Breast epithelium (tissue), 4 donors: ENCODE measurements at places on chromosomes 2 and 18. TPM values are rescaled to one million over a fixed set of nuclear protein-coding genes. Genes with fewer than 3 reads are reported as not detected.
A peak's percentile ranks its signal among the peaks of the same experiment; 100 is the strongest.

UPP2 gene
- not detected for total RNA-seq

- no peak for DNase-seq
Measured at GRCh38 chr2:144596073-144596871, 76.4 kb upstream of the ZEB2 start.

DNA sequence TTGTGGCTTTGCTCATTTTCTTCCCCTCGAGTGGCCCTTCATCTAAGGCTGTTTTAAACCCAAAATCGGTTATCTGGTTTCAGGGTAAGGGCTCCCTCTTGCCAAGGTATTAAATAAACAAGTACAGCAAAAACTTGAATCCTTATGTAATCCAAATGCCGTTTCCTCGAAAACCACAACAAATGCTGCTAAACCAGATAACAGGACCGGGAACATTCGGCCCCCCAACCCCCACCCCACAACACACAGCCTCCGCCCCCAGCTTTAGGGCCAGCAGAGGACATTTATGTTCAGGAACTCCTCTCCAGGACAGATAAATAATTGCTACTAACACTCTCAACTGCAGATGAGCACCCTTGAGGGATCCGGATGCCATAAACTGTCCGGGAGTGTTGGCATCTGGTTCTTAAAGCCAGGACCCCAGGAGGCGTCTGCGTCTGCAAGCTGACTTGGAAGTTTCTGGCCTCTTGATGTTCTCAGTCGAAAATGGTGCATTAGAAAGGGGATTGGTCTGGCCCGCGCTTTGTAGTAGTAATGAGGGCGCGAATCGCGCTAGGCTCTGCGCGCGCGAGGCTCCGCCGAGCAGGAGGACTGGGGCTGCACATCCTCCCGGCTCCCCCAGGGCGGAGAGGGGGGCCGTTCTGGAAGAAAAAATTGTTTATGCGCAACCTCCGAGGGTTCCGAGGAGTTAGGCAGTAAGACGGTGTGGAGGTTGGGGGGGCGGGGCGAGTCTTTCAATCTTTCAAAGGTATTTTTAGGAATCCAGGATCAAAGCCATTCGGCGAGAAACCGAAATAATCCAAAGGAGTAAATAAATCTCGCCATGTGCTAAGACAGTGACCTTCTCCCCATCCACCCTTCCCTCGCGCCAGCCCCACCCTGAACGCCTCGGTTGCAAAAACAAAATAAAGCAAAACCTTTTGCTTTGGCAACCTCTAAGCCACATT is 3.9 kb upstream of the ID2 start:
- peak; percentile 51 for DNase-seq

GALNT14 gene
- total RNA-seq: 4.1 TPM

DNA sequence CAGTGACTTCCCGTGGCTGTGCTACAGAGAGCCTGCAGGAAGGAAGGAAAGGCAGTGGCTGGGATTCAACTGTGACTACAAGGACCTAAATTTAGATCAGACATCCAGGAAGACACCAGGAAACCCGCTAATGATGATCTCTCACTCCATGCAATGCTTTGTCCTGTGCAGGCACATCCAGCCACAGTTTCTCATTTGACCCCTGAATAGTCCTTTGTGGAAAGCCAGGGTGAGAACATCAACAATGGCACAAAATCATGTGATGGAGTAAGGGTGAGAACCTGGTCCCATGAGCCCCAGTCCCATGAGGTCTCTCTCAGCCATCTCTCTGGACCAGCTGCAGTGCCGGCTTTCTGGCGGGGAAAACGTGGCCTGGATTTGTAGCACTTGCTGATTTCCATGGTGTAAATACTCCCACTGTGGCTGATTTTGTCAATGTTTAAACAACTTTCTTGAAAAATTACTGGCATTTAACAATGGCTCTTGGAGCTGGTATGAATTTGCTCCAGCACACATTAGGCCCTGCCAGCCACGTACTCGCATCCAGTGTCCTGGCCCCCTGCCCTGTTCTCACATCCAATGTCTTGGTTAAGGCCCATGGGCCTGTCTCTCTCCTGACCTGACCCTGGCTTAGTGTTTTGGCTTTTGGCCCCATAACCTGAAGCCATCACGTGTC is 159.0 kb upstream of the HAAO start:
- no peak for DNase-seq

TBR1 gene
- total RNA-seq: not detected

CRYGD gene
- total RNA-seq: not detected

- DNase-seq: no peak
Measured at GRCh38 chr18:62324181-62324828, 805 bp upstream of the TNFRSF11A start.

DNA sequence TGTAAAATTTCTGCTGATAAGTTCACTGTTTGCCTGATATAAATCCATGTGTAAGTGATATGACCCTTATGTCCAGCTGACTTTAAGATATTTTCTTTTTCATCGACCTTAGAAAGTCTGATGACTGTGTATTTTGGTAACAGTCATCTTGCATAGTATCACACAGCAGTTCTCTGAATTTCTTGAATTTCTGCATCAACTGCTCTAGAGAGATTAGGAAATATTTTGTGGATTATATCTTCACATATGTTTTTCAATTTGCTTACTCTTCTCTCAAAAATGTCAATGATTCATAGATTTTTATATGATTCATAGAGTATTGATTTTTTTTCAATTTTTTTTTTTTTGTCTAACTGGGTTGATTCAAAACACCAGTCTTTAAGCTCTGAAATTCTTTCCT is 945.3 kb downstream of the TRIB2 start:
- DNase-seq: no peak

- no peak for DNase-seq
Measured at GRCh38 chr2:44954447-44954888, 13.0 kb downstream of the SIX3 start.

GRCh38 chr18:13394801-13395200 is 176.2 kb downstream of the LDLRAD4 start:
- no peak for DNase-seq

GRCh38 chr2:70009762-70010575 is 48.5 kb upstream of the ASPRV1 start:
- no peak for DNase-seq

FRZB gene
- total RNA-seq: 12.0 TPM

GRCh38 chr18:44996261-44996660 is 315.6 kb downstream of the SETBP1 start:
- no peak for DNase-seq

GRCh38 chr2:10370895-10371294 is 68.2 kb downstream of the HPCAL1 start:
- DNase-seq: no peak

DNA sequence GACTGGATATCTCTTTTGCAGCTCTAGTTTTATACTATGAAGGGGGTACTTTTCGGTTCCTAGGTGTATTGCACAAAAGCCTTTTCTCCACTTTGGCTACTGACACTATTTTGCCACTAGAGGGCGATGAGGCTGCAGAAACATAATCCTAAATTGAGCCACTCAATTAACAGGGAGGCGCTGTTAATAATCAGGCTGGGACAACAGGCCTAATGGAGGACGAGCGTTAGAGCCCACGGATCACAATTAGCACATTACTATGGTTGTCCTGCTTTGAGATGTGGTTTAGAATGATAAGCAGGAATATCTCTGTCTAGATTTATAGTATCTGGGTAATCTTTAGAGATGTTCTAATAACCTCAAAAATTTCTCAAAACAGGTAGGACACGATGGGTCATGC is 62.2 kb upstream of the PMAIP1 start:
- no peak for DNase-seq

RETREG2 gene
- total RNA-seq: 66.3 TPM

C2orf72 gene
- 7.2 TPM for total RNA-seq

DNA sequence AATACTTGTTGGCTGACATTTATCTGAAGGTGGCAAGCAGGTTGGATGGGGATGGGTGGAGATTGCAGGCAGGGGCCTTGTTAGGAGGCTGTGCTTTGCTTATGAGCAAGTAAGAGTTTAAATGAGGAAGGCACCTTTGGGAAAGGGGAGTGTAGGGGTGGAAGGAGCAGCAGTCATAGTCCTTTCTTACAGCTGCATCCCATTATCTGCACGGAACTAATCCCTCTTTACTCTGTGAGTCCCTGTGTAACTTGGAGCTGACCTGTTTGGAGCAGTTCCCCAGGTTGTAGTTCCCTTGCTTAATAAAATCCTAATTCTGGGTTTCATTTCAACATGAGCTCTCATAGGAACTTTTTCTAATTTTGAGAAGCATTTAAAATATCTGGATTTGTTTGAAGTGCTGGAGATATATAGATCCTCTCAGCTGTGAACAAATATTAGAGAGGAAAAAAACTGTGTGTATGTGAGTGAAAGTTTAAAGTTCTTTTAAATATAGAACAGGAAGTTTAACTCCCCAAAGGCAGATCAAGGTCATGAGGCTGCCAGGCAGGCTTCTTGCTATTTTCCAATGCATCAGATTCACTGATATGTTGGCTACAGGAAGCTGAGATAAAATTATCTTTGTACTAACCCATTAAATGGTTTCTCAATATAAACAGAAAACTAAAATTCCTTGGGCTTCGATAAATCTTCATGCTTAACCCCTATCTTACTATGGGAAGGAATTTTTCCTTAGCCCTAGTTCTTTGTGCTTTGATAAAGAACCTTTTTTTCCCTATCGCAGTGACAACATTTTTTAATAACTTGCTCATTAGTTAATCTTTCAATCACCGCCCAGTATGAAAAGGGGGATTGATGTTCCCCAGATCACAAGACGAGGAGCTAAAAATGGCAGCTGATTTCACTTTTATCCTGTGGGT is 104.6 kb upstream of the EML6 start:
- DNase-seq: no peak

GRCh38 chr2:352696-353095 is 64.8 kb upstream of the ALKAL2 start:
- no peak for DNase-seq

PDE1A gene
- 7.9 TPM for total RNA-seq

- DNase-seq: no peak
Measured at GRCh38 chr2:55213822-55214221, 18.3 kb downstream of the CLHC1 start.

DNA sequence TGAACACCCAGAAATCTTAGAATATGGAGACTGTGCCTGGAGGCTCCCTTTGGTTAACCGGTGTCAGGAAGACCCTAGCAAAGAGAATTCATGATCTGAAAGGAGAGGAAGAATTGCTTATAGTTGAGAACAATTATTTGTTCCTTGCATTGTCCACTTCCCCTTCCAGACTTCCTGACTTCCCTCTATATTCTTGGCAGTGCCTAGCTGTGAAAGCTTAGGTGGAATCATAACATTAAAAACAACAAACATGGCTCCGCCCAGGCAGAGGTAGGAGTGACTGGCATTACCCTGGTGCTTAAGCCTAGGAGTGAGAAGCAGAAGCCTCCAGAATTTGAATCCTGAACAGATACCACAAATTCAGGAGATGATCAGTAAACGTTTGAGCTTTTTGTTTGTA is 1.9 kb downstream of the TTL start:
- DNase-seq: no peak

GRCh38 chr2:214591366-214591765 is 180.5 kb downstream of the VWC2L start:
- no peak for DNase-seq

- no peak for DNase-seq
Measured at GRCh38 chr2:80288576-80288975, 16.0 kb downstream of the LRRTM1 start.

GRCh38 chr2:26169226-26169625 is 3.7 kb upstream of the GAREM2 start:
- no peak for DNase-seq

DNA sequence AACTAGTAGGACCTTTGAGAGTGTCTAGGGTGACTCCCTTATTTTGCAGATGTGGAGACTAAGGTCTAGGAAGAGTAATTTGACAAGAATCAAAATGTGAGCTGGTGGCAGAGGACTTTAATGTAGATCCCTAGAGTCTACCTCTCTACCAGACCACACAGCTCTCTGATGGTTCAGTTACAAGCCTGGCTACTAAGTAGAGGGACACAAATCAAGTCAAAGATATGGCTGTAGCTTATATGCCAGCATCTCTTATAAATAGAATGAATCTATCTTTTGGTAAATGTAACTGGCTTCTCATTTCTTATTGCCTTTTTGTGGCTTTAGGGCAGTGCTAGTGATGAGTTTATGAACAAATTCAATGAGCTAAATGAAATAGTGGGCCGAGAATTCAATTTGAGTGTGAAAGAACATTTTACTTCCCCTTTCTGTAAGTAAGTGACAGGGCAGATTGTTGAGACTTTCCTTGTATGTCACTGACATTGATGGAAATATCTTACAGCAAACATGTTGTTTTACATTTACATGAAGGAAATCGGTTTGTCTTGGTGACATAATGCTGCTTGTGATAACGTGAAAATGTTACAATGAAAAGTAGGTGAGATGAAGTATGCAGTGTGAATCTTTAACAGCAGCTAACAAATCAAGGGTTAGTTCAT is 28.3 kb downstream of the CSRNP3 start:
- no peak for DNase-seq

- DNase-seq: no peak
Measured at GRCh38 chr2:237453671-237454070, 33.4 kb upstream of the MLPH start.

DNA sequence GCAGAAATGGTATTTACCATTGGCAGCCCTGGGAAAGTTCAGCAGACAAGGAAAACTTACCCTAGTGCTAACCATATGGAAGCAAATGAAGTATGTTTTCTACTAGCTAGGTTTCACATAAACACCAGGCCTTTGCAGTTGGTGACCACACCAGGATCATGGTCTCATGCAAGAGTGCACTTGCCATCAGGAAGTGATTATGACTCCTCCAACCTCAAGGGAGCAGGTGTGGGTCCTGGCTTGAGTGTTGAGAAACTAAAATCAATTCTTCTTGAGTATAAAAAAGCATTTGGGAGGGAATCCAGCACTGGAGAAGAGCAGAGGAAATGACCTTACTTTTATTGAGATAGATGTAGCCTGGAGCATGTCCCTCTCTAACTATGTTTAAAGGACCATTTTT is 56.8 kb upstream of the SPAG16 start:
- DNase-seq: no peak

DNA sequence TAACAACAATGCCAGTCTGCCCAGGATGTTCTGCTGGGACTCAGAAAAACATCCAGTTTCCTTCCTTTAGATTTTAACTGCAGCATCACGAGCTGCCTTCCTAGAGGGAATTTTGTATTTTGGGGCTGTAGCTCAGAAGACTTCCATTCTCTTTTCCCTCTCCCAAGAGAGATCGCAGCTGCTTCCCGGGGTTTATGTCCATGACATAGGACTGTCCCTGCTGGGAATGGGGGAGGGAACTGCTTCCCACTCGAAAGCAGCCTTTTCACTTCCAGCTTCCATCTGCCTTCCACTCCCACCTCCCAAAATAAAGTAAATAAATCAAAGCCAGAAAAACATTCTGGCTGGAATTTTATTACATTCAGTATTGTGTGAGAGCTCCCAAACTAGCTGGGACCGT is 52.4 kb downstream of the LIMS1 start:
- DNase-seq: no peak

NAPG gene
- 46.7 TPM for total RNA-seq

DNA sequence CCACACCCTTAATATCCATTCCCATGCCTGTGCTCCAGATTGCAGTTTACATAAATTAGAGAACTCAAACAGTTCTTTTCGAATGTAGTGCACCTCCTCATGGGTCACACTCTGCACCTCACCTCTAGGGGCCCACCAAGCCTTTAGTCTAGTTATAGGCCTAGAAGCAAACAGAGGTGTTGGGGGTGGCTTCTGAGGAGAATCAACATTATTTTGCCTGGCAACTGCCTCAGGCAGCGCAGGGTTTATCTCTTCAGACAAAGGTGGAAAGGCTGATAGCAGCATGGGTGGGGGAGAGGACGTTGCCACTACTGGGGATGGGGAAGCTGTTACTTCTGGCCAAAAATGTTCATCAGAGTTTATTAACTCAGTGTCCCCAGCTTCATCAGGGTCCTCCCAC is 5.0 kb upstream of the GYPC start:
- no peak for DNase-seq

GRCh38 chr2:161839926-161840325 is 215.7 kb downstream of the SLC4A10 start:
- no peak for DNase-seq

DLGAP1 gene
- total RNA-seq: 5.2 TPM

LHCGR gene
- 0.64 TPM for total RNA-seq
